ENCODE measurements at places on chromosomes 11 and 22. TPM values are rescaled to one million over a fixed set of nuclear protein-coding genes. Genes with fewer than 3 reads are reported as not detected.

CCDC116 gene
- total RNA-seq = 0.25 TPM

IGSF22 gene
- not detected for total RNA-seq

SLC17A6 gene
- not detected for total RNA-seq

OSM gene
- total RNA-seq = not detected

DDTL gene
- total RNA-seq = 1.8 TPM

FGF19 gene
- total RNA-seq = not detected

MAJIN gene
- total RNA-seq = not detected

SULT4A1 gene
- 0.49 TPM for total RNA-seq

PKDREJ gene
- total RNA-seq = 0.09 TPM

SLC22A9 gene
- total RNA-seq = not detected

NELL1 gene
- total RNA-seq = not detected

Data from fibroblast of the aortic adventitia (primary cell).